ENCODE measurements at places on chromosomes 11 and 22. TPM values are rescaled to one million over a fixed set of nuclear protein-coding genes. Genes with fewer than 3 reads are reported as not detected.

DNA sequence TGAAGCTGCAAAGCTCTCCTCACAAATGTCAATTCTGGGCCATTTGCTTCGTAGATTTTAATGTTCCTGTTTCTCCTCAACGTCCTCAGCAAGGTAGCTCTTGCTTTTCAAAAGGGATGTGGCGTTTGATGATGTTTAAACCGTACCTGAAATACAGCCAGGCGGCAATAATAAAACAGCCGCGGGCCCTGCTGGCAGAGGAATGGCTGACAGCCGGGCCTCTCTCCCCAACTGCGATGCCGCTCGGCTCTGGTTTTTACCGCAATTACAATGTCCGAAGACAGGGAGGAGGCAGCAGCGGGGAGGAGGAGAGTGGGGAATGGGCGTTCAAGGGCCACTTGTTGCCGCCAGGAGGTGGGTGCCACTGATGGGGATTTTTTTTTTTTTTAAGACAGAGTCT is 27.5 kb downstream of the MACROD1 start:
- H3K4me3 ChIP-seq: no peak overlapping the region
- H3K36me3 ChIP-seq: no peaks in the 10 kb centered on the region
- peaks cover 6% of the 10 kb centered on the region for H3K4me1 ChIP-seq
- no peak for DNase-seq
- no peak overlapping the region for H3K27ac ChIP-seq
- H3K27me3 ChIP-seq: no peaks in the 10 kb centered on the region

GRCh38 chr11:27011560-27012233 is 17.8 kb downstream of the FIBIN start:
- DNase-seq: no peak
- no peak overlapping the region for H3K27ac ChIP-seq
- H3K36me3 ChIP-seq: no peaks in the 10 kb centered on the region
- peaks cover 7% of the 10 kb centered on the region for H3K4me1 ChIP-seq
- no peak overlapping the region for H3K4me3 ChIP-seq

OR5P2 gene
- 17.3 TPM for total RNA-seq

DNA sequence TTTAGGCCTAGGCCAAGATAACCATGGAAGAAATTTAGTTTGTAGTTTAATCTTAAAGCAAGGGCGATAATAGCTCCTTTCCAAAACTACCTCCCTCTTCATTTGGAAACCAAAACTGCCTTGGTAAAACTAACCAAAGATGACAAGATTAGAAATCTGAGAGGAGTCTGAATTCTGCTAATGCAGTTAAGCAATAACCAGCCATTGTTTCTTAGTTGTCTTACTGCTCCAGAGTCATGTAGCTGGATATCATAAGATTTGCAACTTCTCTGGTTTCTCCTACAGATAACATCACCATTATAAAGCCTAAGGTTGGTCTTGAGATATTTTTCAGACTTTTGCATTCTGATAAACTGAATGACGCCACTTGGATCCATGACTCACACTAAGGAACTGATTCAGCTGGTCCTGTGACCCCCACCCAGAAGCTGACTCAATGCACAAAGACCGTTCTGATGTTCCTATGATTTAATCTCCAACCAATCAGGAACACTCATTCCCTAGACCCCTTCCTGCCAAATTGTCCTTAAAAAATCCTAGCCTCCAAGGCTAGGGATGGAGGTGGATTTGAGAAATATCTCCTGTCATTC is 200.8 kb downstream of the LUZP2 start:
- no peaks in the 10 kb centered on the region for H3K36me3 ChIP-seq
- no peak overlapping the region for H3K4me3 ChIP-seq
- H3K27me3 ChIP-seq: no peaks in the 10 kb centered on the region
- no peak for DNase-seq
- no peak overlapping the region for H3K27ac ChIP-seq

DNA sequence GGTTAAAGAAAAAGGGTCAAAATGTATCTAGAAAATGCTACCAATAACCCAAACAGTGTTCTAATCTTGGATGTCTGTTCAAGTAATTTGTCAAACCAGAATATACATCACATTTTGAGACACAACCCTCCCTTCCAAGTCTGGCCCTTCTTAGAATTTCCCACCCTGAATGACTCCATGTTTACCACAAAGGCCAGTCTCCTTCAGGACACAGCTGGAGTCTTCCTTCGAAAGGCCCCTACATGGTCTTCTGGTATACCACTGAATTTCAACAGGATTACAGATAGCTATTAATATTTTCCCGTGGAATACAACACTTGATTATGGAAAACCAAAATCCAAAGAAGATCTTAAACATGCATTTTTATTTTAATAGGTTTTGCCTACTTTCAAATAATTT is 10.2 kb downstream of the CCDC34 start:
- H3K27me3 ChIP-seq: no peaks in the 10 kb centered on the region
- no peak for DNase-seq
- H3K36me3 ChIP-seq: no peaks in the 10 kb centered on the region
- H3K27ac ChIP-seq: no peak overlapping the region
- peaks cover 2% of the 10 kb centered on the region for H3K4me1 ChIP-seq

CD6 gene
- 3.1 TPM for total RNA-seq

DNA sequence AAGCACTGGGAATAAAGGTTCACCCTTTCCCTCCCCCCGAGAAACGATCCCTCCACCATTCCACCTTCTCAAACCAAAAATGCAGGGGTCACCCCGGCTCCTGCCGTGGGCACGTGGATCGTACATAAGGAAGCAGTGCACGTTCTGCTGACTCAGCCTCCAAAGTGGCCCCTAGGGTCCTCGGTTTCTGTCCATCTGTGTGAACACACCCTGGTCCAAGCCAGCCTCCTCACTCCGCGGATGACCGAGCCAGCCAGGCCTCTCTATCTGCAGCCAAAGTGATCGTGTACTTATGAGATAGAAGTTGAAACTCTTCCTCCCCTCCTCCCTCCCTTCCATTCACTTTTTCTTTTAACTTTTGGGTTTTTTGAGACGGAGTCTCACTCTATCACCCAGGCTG is 16.2 kb downstream of the C11orf24 start:
- no peak for DNase-seq
- H3K27ac ChIP-seq: no peak overlapping the region

OR8D4 gene
- not detected for total RNA-seq

- no peak overlapping the region for H3K4me3 ChIP-seq
- DNase-seq: no peak
- H3K27me3 ChIP-seq: no peaks in the 10 kb centered on the region
These were observed 655.7 kb downstream of the METTL15 start for GRCh38 chr11:28763876-28764275.

CRYBA4 gene
- not detected for total RNA-seq

DNA sequence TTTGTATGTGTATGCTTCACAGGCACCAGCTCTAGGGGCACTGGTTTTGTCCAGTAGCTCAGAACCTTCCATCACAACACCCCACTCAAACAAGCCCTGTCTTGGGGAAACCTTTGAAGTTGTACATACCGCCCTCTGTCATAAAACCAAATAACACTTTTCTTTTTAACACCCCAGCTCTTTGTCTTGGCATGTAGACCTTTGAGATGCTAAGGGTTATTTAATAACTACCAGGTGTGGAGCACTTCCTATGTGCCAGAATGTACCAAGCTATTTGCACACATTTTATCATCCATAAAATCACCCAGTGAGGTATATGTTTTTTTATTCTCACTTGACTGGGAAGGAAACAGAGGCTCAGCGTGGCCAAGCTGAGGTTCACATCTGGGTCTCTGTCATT is 50.6 kb downstream of the CYB5R2 start:
- H3K4me1 ChIP-seq: no peaks in the 10 kb centered on the region
- no peak overlapping the region for H3K27ac ChIP-seq
- H3K4me3 ChIP-seq: no peak overlapping the region
- H3K27me3 ChIP-seq: no peaks in the 10 kb centered on the region

PITPNB gene
- total RNA-seq: 42.9 TPM

DNA sequence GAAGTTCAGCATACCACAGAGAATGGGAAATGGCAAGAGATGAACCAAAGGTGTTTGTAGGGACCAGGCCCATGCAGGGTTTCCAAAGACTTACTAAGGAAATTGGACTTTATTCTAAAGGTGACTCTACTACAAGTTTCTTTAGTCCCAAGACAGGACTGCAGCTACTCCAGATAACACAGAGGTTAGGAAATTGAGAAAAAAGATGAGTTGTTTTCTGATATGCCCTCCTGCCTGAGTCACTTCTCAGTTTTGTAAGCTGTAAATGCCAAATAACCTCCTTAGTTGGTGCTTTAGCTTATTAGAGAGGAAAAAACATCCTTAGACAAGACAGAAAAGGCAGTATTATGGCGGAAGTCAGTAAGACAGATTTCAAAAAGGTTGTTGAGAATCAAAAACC is 95.9 kb downstream of the C11orf58 start:
- no peak for DNase-seq
- no peaks in the 10 kb centered on the region for H3K27me3 ChIP-seq
- no peak overlapping the region for H3K27ac ChIP-seq

LMNTD2 gene
- total RNA-seq: 3.0 TPM

CLDN5 gene
- total RNA-seq: 322 TPM

All from lung (tissue), 17 donors.